Myocyte (in vitro differentiated cells): ENCODE measurements at places on chromosomes 11 and 22. TPM values are rescaled to one million over a fixed set of nuclear protein-coding genes. Genes with fewer than 3 reads are reported as not detected.

DNA sequence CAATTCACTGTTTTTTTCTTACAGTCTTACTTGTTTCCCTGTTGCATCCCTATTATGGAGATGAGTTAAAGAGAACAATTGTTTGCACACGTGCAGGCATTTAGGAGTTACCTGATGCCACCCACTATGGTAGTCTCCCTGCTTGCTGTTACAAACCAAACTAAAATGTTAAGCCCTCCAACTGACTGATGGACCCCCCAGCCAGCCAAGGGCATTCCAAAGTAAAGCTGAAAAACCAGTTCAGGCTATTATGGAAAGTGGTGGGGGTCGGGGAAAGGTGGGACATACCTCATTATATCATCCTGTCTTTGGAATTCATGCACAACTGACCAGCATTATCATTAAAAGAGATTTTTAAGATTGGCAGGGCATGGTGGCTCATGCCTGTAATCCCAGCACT is 47.0 kb upstream of the GNAZ start:
- DNase-seq, result no peak

DNA sequence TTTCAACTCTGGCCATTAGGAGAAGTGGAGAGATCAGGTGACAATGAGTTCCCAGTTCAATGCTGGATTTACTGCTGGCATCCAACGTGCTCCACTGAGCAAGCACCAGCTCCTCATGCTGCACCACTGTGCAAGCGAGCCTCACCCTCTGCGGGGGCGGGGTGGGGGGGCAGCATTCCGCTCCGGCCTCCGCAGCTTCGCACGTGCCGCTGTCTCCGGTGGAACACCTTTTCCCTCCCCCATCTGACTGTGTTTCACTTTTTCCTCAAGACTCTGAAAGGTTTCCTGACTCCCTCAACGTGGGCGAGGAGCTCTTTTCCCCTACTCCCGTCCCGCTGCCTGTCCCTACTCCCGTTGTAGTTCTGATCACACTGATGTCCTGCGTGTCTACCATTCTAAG is 835 bp upstream of the RHOD start:
- DNase-seq, result no peak

- no peak for DNase-seq
These were observed 11.5 kb downstream of the CBX6 start for GRCh38 chr22:38860283-38861169.

GRCh38 chr11:94193288-94193687 is 64.6 kb downstream of the PANX1 start:
- peak; percentile 27 for DNase-seq

DNA sequence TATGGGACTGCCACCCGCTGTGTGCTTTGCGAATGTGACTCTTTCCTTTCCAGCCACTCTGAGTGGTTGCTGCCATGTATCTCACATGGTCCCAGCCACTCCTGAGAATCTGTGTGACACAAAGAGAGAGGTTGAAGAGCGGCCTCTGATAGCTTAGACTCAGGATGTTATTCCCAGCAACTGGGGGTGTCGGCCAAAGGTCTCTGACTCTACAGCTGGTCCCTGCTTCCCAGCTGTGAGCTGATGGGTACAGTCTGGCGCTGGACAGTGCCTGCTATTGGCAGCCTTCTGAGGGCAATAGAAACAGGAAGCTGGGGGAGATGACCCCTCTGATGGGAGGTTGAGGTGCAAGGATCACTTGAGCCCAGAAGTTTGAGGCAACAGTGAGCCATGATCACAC is 105.1 kb downstream of the RRAS2 start:
- DNase-seq, result peak; percentile 38

DNA sequence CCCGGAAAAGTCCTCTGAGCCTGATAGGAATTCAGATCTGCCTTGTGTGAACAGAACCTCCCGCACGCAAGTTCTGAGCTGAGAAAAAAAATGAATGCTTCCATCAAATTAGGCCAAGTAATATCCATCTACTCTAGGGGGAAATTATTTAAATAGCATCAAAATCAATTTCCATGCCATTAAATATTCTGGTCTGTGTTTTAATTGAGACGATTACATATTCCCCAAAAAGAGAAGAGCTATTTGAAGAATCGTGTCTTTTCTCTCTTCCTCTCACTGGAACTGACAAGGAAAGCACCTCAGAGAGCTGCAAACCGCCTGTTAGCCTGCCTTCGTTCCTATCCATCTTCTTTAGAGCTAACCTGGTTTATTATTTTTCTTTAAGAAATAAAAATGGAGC is 96.0 kb downstream of the SEZ6L start:
- no peak for DNase-seq

GRCh38 chr11:96106645-96107044 is 182.7 kb upstream of the MTMR2 start:
- DNase-seq, result no peak

GRCh38 chr11:86795949-86796348 is 4.4 kb upstream of the PRSS23 start:
- DNase-seq, result no peak

- no peak for DNase-seq
These were observed 3.5 kb upstream of the TSGA10IP start for GRCh38 chr11:65941720-65942310.

Gene DGKZ
- 103 and 129 TPM in 2 replicates for total RNA-seq

Gene EIF4ENIF1
- total RNA-seq, result 12.6 and 13.8 TPM in 2 replicates

Gene OR52E8
- total RNA-seq, result not detected in 2 replicates

Gene BTG4
- total RNA-seq, result not detected in 2 replicates
